ENCODE measurements at places on chromosomes 12 and 14.

DNA sequence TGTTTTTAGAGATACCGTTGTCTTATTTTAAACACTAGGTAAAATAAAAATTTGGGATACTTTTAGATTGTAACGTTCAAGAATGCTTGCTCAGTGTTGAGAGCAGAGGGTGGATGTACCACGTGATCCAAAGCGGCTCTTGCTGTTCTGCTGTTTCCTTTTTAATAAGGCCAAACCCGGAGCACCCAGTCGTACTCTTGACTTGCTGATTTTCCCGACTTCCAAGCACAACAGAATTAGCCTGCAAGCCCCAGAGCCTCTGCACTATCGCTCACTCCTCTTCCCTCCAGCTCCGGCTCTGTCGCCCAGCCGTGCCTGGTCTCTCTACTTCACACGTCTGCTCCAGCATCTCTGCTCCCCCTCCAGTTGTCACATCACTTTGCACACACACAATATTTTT is 77.3 kb downstream of the EMP1 start:
- DNase-seq, result no peak

GRCh38 chr12:13223179-13223804 is 26.8 kb downstream of the EMP1 start:
- DNase-seq, result no peak

GRCh38 chr14:33792009-33792719 is 158.7 kb downstream of the EGLN3 start:
- no peak for DNase-seq

DNA sequence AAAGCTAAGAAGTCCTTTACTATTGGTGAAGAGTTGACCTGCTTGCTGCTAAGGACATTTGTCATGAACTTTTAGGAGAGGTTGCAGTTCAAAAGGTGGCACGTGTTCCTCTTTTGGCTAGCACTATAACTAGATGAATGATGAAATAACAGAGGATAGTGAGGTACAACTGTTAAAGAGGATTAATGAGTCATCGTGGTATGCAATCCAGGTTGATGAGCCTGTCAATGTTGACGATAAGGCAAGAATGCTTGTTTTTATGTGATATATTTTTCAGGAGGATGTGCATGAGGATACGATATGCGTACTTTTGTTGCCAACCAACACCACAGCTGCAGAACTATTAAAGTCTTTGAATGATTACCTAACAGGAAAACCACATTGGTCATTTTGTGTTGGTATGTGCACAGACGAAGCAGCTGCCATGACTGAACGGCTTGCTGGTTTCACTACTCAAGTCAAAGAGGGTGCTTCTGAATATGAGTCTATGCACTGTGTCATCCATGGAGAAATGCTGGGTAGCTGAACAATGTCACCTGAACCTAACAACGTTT is 10.6 kb downstream of the CEP128 start:
- no peak for DNase-seq

- no peak for DNase-seq
These were observed 127.0 kb downstream of the ADCK1 start for GRCh38 chr14:77926942-77927341.

GRCh38 chr12:115489253-115489652 is 788.2 kb downstream of the MED13L start:
- DNase-seq, result no peak

- no peak for DNase-seq
These were observed 132.0 kb downstream of the PPM1H start for GRCh38 chr12:62802984-62803383.

All from tibial artery (tissue), 4 donors.